Dermis microvascular lymphatic vessel endothelial cell (primary cell): ENCODE measurements at places on chromosomes 7 and 10.

DNA sequence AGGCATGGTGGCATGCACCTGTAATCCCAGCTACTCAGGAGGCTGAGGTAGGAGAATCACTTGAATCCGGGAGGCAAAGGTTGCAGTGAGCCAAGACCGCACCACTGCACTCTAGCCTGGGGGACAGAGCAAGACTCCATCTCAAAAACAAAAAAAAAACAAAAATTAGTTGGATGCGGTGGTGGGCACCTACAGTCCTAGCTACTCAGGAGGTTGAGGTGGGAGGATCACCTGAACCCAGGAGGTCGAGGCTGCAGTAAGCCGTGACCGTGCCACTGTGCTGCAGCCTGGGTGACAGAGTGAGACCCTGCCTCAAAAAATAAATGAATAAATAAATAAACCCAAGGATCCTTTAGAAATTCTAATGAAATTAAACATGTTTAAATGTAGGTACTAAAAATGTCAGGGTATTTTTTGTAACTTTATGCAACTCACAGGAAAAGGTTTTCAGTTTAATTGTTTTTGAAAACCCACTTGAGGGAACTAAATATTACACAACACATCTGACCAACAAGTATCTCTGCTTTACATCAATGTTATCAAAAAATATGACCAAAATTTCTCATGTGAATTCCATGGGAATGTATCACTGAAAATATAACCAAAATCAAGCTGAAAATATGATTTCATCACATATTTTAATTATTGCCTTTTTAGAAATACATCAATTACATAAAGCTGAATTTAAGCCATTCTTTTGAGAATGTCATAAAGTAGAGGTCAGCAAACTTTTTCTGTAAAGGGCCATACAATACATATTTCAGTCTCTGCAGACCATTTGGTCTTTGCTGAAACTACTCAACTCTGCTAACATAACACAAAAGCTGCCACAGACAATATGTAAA, 23.9 kb downstream of the UPF2 start:
- no peak for DNase-seq

DNA sequence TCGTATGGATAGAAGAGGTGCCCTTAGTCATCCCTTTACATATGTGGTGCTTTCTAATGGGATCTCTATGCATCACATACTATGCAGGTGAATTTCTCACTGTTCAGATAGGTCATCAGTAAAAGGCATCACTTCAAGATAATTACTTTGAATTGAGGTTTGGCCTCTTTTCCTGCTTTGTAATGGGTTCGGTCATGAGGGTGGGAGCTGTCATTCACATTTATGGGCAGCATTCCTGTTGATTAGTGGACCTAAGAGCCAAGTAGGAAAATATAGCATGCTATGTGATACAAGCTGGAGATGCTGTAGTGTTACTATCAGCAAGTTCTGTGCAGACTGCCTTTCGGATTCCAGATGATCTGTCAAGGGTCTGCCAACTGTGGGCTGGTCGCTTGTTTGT, 156.3 kb downstream of the LCOR start:
- DNase-seq = no peak

DNA sequence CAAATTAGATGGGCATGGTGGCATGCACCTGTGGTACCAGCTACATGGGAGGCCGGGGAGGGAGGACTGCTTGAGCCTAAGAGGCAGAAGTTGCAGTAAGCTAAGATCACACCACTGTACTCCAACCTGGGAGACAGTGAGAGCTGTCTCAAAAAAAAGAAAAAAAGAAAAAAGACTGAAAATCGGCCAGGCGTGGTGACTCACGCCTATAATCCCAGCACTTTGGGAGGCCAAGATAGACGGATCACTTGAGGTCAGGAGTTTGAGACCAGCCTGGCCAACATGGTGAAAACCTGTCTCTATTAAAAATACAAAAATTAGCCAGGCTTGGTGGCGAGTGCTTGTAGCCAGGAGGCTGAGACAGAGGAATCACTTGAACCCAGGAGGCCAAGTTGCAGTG, 11.9 kb downstream of the RNF216 start:
- no peak for DNase-seq

DNA sequence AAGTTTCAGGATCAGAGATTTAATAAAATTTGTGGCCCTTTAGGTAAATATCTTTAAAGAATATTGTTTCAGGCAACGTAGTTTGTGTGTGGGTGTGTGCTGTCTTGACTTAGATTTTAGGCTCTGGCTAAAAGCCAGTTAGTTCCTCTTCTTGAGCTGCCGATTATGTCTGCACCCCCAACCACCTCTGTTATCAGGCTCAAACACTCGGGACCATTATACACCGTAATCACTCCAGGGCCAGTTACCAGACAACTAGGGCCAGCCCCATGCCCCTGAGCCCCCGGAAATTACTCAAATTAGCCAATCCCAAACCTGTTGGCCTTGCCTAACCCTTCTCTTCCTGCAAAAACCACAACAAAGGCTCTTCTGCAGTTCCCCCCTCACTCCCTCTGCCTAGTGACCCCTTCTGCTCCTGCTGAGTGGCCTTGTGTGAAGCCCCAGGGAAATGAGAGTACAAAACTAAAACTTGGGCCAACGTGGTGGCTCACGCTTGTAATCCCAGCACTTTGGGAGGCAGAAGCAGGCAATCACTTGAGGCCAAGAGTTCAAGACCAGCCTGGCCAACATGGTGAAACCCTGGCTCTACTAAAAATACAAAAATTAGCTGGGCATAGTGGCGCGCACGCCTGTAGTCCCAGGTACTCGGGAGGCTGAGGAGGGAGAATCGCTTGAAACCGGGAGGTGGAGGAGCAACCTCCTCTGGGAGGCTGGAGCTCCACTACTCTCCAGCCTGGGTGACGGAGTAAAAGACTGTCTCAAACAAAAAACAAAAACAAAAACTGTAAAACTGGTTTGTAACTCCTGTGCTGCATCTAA, 9.2 kb upstream of the HNRNPF start:
- DNase-seq = peak; percentile 60

DNA sequence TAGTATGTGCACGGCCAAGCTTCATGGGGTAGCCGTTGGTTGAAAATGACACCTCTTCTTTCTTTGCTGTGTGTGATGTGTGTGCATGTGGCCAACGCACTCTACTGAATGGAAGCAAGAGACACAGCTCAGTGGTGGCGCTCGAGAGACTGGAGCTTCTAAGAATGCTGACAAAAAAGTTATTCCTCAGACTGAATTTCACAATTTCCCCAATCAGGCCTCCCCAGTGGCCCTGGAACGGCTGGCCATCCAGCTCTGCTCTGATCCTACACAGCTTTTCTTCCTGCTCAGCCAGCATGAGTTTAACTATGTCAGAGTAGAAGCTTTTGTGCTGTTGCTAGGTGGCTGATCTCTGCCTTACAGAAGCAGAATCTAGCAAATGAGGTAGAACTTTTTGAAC, 186.7 kb upstream of the PLXDC2 start:
- no peak for DNase-seq

DNA sequence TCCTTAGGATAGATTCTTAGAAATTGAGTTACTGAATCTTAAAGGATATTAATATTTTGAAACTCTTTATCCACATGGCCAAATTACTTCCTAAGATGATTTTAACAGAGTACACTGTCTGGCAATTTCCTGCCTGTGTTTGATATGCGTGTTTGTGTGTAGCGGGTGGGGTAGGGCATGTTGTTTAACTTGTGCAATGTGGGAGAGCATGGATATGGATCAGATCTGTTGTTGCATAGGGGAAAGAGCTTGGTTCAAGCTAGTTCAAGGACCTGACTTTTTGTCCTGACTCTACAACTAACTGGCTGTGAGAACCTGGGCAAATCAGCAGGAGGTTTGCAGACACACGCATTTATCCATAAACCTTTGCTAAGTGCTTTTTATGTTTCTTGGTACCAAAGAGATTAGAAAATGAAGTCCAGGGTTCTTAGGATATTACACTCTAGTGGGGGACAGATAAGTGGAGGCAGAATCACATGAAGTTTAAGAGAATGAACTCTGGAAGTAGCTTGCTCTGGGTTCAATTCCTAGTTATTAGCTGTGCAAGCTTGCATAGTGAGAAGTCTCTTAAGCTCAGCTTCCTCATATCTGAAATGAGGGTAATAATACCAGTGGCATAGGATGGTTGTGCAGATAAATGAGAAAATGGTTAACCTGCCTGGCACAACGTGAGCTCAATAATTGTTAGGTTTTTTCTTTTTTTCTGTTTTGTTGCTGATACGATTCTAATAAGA, 96.3 kb upstream of the PRR15 start:
- DNase-seq = no peak

DNA sequence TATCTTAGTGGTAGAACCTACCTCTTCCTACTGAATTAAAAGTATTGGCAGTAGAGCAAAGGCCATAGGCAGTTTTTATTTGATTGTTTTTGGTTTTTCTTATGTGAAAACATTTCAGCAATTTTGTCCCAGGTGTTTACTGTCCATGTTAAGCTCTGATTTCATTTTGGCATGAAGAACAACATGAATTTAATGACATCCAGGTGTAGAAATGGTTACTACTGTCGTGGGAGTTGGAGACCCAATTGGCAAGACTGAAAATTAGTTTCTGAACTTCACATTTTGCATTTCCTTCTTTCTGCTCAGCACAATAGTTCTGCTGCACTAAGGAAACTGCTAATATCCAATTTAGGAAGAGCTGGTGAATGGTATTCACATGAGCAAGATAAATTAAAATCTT, 38.0 kb upstream of the TMEM196 start:
- no peak for DNase-seq
